ENCODE measurements at places on chromosomes 6 and 20.
A peak's percentile ranks its signal among the peaks of the same experiment; 100 is the strongest.

DNA sequence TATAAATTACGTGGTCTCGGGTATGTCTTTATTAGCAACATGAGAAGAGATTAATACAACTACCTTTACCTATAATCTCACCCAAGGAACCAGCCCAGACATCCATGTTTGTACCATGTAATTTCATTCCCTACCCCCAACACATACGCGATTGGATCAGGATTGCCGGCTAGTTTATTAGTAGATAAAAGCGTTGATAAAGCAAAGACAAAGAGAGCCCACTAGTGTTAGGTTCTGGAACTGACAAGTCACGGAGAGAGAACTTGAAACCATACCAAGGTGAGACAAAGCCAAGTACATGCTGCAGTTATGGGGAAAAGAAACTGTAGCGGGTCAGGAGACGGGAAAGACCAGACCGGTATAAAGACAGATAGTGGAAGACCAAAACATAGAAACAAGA is 37.4 kb upstream of the FAM135A start:
- DNase-seq, result peak; percentile 6

DNA sequence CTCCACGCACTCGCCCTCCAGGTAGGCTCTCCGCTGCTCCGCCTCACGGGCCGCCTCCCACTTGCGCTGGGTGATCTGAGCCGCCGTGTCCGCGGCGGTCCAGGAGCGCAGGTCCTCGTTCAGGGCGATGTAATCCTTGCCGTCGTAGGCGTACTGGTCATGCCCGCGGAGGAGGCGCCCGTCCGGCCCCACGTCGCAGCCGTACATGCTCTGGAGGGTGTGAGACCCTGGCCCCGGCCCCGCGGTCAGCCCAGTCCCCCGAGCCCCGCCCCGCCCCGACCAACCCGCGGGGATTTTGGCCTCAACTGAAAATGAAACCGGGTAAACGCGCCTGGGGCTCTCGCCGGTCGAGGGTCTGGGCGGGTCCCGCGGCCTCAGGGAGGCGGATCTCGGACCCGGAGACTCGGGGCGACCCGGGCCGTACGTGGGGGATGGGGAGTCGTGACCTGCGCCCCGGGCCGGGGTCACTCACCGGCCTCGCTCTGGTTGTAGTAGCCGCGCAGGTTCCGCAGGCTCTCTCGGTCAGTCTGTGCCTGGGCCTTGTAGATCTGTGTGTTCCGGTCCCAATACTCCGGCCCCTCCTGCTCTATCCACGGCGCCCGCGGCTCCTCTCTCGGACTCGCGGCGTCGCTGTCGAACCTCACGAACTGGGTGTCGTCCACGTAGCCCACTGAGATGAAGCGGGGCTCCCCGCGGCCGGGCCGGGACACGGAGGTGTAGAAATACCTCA is 598 bp downstream of the HLA-B start:
- DNase-seq, result peak; percentile 44

DNA sequence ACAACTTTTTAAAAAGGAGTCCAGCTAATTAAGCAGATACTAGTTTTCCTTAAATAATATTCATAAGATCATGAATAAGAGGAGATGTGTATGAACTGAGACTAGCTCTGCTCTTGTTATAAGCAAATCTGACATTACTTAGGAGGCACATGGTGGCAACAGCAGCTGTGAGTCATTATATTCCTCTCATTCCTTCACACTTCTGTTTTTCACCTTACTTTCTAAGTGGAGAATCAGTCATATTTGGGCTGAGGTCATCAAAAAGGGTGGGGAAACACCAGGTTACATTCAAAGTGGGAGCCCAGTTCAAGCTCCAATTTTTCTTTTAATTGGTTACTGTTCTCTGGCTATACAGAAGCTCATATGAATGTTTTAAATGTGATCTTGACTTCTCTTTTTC is 6.0 kb upstream of the RIPPLY2 start:
- DNase-seq, result peak; percentile 18

- DNase-seq, result no peak
These were observed 301.8 kb upstream of the ID4 start for GRCh38 chr6:19535351-19535750.

- DNase-seq, result peak; percentile 93
These were observed 5.5 kb upstream of the NTSR1 start for GRCh38 chr20:62702895-62703852.

DNA sequence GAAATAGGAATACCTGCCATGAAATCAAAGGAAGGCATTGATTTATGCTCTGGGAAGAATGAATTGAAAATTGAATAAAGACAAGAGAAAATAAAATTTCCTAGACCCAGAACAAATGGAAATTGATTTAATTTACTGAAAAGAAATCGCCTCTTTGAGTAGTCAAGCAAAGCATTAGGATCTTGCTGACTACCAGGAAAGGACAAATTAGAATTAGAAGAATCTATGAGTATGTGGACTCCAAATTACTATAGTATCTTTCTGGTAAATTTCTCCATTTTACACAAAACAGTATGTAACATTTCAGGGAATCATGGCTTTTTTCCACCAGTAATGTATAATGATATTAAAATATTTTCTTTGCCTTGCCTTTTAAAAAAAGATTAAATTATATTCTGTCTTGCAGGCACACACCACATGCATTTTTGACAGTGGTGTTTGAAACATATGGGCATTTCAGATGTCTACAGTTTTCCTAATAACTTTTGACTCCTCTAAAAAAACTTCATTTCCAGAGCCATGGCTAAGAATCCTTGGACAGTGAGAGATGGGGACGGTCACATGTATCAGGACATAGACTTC is 768.7 kb upstream of the NRSN1 start:
- no peak for DNase-seq

DNA sequence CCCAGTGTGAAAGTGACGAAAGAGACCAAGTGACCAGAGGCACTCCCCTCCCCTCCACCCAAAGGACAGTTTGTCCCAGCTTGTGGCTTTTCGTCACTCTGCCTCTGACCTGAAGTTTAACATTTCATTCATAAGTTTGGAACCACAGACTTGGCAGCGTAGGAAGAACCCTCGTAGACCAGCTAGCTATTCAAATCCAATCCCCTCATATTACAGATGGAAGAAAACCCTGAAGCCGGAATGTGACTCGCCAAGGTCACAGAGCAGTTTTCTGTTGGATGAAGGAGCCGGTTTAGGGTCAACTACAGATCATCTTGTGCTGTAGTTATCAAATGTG is 3.9 kb upstream of the SYS1 start:
- DNase-seq, result no peak

DNA sequence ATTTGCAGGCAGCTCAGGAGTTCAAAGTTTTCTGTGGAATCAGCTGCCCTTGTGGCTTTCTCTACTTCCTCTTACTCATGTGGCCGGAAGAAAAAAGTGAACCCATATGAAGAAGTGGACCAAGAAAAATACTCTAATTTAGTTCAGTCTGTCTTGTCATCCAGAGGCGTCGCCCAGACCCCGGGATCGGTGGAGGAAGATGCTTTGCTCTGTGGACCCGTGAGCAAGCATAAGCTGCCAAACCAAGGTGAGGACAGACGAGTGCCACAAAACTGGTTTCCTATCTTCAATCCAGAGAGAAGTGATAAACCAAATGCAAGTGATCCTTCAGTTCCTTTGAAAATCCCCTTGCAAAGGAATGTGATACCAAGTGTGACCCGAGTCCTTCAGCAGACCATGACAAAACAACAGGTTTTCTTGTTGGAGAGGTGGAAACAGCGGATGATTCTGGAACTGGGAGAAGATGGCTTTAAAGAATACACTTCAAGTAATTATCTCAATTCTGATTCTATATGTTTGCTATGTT is 1.1 kb downstream of the MGME1 start:
- DNase-seq, result peak; percentile 57

GRCh38 chr6:41568585-41569384 is 22.6 kb downstream of the FOXP4 start:
- DNase-seq, result no peak

DNA sequence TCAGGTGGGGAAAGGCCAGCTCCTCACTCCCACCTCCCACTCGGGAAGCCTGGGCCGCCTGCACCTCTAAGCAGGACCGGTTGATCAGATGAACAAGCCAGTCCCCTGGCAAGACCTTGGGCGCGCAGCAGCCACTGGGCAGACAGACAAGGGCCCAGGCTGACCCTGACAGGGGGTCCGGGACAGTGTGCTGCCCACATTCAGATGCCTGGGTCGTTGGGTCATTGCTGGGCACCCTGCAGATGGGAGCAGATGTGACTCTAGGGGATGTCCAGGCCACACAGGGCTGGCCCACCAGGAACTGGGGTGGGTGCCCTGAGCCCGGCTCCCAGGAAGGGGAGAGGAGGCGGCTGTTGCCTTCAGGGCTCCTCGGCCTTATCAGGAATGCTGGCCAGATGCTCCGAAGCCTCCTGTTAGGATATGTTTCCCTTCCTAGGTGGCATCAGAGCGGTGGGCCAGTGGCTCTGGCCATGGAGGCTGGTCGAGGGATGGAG is 17.3 kb upstream of the FRMD1 start:
- DNase-seq, result no peak

- DNase-seq, result no peak
These were observed 48.3 kb downstream of the TRMT11 start for GRCh38 chr6:126034656-126035055.

GRCh38 chr20:11438412-11438811 is 479.3 kb upstream of the BTBD3 start:
- DNase-seq, result no peak

- no peak for DNase-seq
These were observed 3.0 kb downstream of the CASS4 start for GRCh38 chr20:56414842-56415765.

DNA sequence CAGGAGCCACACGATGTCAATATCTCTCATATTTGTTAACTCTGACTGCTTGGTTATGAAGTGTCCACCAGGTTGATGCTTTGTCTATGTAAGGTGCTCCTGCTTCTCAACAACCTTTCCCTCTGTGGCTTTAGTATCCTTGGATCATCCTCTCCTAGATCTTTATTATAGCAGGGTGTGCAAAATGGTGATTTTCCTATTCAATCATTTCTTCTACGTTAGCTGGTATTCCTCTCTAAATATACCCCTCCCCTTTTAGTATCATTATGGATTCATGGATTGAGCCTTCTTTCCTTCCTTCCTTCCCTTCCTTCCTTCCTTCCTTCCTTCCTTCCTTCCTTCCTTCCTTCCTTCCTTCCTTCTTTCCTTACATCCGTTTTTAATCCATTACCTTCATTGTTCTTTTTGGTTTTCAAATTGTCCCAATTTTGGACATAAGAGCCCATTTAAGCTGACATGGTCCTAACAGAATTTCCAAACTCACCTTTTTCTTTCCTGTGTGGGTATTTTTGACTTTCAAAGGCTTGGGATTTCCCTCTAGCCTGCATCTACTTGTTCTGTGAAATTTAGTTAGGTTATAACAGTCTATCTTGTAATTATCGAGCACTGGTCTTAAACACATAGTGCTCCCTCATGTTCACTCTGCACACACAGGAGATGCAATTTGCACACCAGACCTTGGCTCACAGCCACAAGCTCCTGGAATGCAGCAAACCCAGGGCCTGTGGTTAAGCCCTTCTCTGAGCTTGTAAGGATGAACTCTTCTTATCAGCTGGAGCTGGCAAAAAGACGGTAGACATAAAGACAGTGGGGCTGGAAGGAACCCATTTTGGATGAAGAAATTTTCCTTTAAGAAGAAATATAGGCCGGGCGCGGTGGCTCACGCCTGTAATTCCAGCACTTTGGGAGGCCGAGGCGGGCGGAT is 109.9 kb downstream of the SLC24A3 start:
- DNase-seq, result no peak

GRCh38 chr6:44649365-44650025 is 262.0 kb downstream of the CDC5L start:
- no peak for DNase-seq

DNA sequence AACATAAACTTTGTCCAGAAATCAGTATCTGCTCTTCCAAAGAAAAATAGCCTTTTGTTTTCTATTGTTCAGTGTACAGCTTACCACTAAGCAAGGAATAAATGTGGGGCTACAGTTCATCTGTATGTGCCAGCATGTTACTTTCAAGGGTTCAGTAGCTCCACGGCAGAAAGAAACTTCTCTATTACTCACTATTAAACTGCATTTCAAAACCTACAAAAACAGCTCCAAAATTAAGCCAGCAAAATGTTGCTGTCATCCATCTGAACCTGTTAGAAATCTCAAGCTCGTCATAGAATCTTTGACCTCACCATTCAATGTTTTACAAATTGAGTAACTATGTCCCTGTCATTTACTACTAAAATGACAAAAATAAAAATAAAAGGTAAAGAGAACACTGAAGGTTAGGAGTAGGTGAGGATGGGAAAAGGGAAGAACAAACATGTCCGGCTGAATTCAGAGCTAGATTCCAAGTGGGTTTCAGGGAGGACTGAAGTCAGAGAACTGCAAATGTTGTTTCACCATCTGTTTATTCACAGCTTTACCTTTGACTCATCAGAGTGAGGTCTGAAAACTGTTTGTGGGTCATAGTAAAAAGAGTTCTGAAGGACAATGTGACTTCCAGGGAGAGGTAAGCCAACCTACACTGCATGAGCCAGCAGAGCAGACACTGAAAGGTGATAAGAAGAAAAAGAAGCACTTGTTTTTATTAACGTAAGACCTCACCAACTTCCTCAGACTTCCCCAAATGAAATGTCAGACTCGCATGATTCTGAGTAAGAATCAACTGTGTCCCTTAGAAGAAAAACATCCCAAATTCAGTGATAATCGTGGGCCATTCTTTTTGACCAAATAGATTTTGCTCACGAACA is 62.0 kb downstream of the ATXN1 start:
- DNase-seq, result peak; percentile 63
